ENCODE measurements at places on chromosomes 12 and 14.

- no peak for DNase-seq
Measured at GRCh38 chr12:22858849-22859570, 234.0 kb downstream of the ETNK1 start.

DNA sequence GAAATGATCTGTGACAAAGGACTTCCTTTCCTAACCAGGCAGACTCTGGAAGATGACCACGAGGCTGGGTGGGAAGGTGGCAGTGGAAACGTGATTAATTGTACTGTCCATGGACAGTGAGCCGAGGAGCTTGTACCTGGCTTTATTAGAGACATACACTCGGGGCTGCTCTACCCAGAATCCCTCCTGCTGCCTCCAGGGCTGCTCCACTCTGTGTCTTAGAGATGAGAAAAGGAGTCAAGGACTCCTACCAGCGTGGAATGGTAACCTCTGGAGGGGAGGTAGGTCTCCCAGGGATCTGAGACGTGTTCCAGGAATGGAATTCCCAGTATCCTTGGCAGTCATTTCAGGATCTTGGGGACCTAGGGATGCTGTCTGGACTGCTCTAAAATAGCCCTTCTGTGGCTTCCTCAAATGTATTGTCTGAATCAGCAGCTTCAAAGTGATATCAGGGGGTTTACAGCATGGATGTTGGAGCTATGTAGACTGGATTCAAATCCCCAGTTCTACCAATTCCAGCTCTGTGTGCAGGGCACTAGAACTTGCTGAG is 237.8 kb downstream of the CACNA1C start:
- no peak for DNase-seq

GRCh38 chr14:104603711-104604401 is 716 bp downstream of the TMEM179 start:
- no peak for DNase-seq

- no peak for DNase-seq
Measured at GRCh38 chr14:75298187-75298965, 19.7 kb downstream of the FOS start.

DNA sequence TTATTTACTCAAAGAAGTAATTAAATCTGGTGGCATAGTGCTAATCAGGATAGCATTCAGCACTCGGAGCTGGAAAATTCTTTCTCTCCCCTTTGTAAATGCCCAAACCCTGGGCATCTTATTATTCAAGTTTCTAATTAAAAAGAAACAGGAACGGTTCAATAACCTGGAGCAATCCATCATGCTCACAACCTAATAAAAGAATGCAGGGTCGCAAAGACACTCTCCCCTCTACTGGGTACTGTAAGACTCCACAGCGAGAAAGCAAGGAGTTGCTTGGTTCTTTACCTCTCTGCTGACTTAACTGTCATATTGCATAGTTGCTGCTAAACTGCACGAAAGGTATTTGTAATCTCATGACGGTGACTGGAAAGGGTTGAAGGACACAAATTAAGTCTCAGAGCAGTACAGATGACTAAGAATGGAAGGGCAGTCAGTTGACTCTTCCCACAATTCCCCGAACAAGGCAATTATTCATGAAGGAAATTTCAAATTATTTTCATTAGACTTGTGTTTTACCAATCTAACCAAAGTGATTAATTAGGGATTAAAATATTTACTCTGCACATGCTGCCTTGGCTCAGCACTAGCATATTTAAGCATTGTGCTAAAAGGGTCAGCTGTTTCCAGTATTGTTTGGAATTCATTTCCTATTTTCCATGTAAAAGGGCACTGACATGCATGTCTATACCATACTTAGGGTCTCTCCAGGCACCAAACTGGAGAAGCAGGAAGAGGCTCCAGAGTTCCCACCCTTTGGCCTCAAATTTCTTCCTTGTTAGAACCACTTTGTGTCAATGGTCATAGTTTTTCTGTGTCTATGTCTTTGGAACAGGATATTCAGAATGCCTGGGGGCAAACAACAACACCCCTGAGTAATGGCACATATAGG is 182.2 kb downstream of the EXOC5 start:
- no peak for DNase-seq

- no peak for DNase-seq
Measured at GRCh38 chr12:479161-479560, 19.4 kb downstream of the B4GALNT3 start.

- no peak for DNase-seq
Measured at GRCh38 chr14:32697114-32697513, 241.6 kb upstream of the NPAS3 start.

DNA sequence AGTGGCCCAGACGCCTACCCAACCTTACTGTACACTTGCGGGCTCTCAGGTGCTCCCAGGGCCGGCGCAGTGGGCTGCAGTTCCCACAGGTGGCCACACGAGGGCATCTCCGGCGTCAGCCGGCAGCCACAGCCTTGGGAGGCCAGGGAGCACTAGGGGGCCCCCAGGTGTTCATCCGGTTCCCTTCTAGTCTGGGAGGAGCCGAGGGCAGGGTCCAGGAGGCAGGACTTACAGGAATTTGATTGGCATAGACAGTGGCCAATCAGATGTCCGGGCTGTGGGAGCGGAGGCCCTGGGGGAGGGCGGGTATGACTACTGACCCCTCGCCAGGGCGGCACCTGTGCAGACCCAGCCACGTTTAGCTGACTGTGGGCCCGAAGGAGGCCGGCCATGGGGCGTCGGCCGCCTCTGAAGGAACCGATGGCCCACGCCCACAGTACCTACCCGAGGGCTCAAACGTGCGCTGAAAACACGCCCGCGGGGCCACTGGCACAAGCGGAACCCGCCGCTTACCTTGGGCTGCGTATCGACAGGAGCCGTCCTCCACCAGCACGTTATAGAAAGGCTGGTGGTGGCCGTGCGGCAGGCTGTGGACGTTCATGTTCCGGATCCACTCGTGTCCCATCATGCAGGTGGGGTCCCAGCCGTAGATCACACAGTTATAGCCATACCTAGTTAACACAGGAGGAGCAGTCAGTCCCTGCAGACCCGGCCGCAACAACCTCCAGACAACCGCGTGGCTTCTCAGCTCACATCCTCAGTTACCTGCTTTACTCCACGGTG is 34.8 kb downstream of the FBXO21 start:
- DNase-seq, result peak; percentile 88

- DNase-seq, result no peak
Measured at GRCh38 chr12:21413369-21414277, 23.8 kb upstream of the PYROXD1 start.

GRCh38 chr12:132941336-132941954 is 14.7 kb downstream of the ZNF605 start:
- no peak for DNase-seq

GRCh38 chr12:52648012-52648550 is 3.9 kb downstream of the KRT2 start:
- DNase-seq, result peak; percentile 17

GRCh38 chr14:56338674-56339073 is 220.5 kb downstream of the PELI2 start:
- no peak for DNase-seq

DNA sequence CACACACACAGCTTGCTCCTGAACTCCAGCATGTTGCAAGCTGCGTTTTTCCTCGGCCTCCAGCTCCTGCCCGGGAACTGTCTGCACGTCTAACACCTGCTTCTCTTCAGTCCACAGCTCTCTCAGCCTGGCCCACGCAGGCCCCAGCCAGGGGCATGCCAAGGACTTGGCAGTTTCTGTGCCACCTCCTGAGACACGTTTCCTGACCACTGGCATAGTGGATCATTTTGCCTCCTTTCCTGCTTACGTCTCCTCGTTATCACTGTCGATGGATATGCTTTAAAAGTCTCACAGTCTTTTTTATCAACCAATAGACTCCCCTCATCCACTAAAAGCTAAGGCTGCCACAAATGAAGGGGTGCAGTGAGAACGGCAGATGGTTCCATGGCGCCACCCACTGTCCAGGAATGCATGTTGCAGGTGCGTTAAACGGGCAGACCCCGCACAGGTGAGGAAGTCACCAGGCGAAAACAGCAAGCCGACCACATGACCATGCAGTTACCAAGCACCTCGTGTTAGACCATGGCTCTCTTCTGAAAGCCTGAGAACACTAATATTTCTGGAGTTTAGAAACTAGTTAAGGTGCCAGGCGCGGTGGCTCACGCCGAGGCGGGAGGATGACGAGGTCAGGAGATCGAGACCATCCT is 14.7 kb upstream of the TEAD4 start:
- peak; percentile 77 for DNase-seq

GRCh38 chr12:109458771-109459208 is 18.3 kb downstream of the KCTD10 start:
- DNase-seq, result no peak

All from stimulated activated effector memory CD8-positive, alpha-beta T cell treated with anti-CD3 and anti-CD28 coated beads, Interleukin-12 subunit alpha, Interleukin-12 subunit beta, amount 100 ng/mL, for 72 hours (primary cell).